WTC11 (cell line): ENCODE measurements at places on chromosomes 3 and 15.

DNA sequence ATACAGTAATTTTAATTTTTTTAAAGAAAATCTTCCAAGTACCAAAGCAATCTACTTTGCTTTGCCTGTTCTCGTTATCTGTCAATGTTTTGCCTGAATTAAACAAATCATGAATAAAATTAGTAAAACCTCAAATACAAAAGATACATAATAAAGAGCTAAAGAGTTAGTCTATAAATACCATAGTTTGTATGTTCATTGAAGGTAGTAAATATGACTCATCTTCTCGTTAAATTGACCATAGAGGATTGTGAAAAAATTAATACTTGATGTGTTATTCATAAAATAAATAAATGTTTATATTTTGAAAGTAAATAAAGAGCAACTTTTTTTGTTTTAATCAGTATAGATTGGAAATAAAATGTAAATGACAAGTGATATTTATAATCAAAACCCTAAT, 246.5 kb upstream of the PLSCR5 start:
- peaks cover 6% of the 10 kb centered on the region for H3K4me1 ChIP-seq
- no peaks in the 10 kb centered on the region for H3K27me3 ChIP-seq
- no peak overlapping the region for H3K27ac ChIP-seq
- H3K4me3 ChIP-seq = no peak overlapping the region

GRCh38 chr15:58472821-58473581, 41.2 kb downstream of the LIPC start:
- peaks cover 22% of the 10 kb centered on the region for H3K4me1 ChIP-seq
- no peaks in the 10 kb centered on the region for H3K27me3 ChIP-seq
- no peak overlapping the region for H3K4me3 ChIP-seq
- no peaks in the 10 kb centered on the region for H3K36me3 ChIP-seq

- no peak for DNase-seq
- peaks cover 32% of the 10 kb centered on the region for H3K4me1 ChIP-seq
- H3K27me3 ChIP-seq = peaks cover 42% of the 10 kb centered on the region
- no peaks in the 10 kb centered on the region for H3K36me3 ChIP-seq
- H3K4me3 ChIP-seq = peak overlapping the region; percentile 90
- no peak overlapping the region for H3K27ac ChIP-seq
Observed at GRCh38 chr3:53044371-53044710, 1.5 kb downstream of the SFMBT1 start.

GRCh38 chr3:159137949-159138348, 336.1 kb downstream of the MFSD1 start:
- no peak overlapping the region for H3K27ac ChIP-seq
- H3K27me3 ChIP-seq = no peaks in the 10 kb centered on the region
- no peaks in the 10 kb centered on the region for H3K4me1 ChIP-seq
- DNase-seq = no peak
- no peak overlapping the region for H3K4me3 ChIP-seq

DNA sequence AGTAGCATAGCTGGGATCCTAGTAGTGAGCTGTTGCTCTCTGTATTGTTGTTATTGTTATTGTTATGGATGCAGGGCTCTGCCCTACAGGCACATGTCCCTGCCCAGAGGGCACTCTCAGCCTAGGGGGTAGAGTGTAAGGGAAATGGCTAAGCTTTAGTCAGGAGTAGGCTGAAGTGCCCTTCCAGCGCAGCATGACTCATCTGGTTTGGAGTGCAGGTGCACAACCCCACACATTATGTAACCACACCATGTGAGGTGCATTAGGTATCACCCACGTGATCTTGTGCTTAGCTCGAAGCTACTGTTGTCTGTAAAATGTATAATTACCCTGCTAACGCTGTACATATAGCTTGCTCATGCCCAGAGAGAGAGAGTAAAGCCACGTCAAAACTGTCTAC, 48.3 kb upstream of the TIPARP start:
- no peak overlapping the region for H3K4me3 ChIP-seq
- no peaks in the 10 kb centered on the region for H3K27me3 ChIP-seq
- H3K4me1 ChIP-seq = peaks cover 30% of the 10 kb centered on the region
- H3K36me3 ChIP-seq = no peaks in the 10 kb centered on the region
- DNase-seq = no peak

DNA sequence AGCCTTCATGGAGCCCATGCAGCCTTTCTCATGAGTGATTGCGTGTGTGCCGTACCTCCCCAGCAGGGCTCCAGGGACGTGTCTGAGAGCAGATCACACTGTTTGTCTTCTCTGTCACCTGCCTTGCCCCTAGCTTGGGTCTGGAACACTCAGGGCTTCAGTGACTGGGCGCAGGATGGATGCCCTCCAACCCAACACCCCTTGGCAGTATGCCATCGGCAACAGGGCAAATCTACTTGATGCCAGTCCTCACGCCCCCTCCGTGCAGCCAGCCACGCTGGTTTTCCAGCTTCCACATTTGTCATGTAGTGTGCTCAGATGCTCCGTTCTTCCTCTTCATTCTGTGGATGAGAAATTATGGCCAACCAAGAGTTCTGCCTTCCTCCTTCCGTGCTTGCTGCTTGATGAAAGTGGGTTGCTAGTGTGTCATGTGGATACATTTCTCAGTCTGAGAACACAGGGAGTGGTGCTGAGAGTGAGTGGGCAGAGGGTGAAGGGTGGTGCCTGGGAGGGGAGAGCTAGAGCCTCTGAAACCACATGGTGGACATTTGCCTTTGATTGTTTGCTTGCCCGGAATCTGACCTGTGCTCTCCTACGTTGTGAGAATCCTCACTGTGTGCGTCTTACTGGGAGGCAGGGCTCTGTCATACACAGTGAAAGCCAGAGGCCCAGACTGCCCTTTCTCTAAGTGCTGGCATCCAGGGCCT, 97.2 kb downstream of the FAM43A start:
- no peak for DNase-seq
- no peak overlapping the region for H3K27ac ChIP-seq
- H3K4me1 ChIP-seq = peaks cover 5% of the 10 kb centered on the region
- H3K36me3 ChIP-seq = no peaks in the 10 kb centered on the region

DNA sequence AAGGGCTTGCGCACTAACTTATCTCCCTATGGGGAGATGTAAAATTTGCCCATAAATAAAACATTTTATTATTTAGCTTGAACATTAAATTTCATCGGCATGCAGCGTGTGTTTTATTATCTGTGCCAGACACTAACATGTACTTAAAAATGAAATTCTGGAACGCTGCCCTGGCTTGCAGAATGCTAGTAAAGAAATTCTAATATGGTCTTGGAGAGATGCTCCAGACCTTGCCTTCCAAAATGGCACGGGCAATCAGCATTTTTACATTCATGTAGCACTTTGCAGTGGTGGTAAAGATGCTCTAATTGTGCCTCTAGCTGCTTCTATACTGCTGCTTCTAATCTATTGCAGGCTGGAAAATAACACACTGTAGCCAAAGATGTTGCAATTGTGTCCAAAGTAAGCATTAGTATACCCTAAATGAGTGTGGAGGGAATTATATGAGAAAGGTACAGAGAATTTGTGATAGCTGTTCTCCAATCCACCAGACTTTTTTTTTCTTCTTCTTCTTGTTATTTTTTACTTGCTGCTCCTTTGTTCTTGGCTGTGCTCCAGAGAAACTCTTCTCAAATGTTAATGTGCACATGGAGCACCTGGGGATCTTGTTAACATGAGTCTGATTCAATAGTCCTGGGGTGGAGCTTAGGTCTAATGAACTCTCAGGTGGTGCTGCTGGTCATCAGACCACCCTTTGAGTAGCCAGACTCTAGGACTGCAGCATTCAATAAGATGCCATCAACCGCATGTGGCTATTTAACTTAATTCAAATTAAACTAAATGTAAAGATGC, 47.3 kb downstream of the CRABP1 start:
- H3K4me3 ChIP-seq = no peak overlapping the region
- peaks cover 51% of the 10 kb centered on the region for H3K4me1 ChIP-seq
- peak overlapping the region; percentile 90 for H3K27ac ChIP-seq
- H3K27me3 ChIP-seq = peaks cover 24% of the 10 kb centered on the region

- H3K4me3 ChIP-seq = no peak overlapping the region
- H3K4me1 ChIP-seq = peaks cover 21% of the 10 kb centered on the region
- no peak for DNase-seq
- H3K27me3 ChIP-seq = no peaks in the 10 kb centered on the region
Observed at GRCh38 chr3:18389108-18389733, 35.9 kb downstream of the SATB1 start.

DNA sequence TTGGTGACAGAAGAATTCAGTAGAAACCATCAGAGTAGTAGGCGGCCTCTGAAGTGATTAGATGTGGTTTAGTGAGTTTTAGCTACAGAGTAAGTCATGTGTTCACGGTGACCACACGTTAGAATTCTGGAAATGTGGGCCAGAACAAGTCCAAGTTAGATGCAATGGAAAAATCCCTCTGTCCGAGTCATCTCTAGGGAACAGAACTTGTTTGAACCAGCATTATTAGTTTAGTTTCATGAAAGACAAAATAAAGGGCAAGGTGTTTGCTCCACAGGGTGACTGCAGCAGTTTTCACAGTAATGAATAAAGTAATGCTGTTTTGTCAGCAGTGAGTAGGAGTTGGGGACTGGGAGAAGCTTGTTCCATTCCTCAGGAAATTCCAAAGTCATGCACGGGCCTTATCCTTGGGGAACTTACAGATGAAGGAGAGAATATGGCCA, 100.2 kb downstream of the CGNL1 start:
- peaks cover 44% of the 10 kb centered on the region for H3K36me3 ChIP-seq
- no peaks in the 10 kb centered on the region for H3K27me3 ChIP-seq
- H3K27ac ChIP-seq = peak overlapping the region; percentile 57; the same call in 1 of the 2 replicates

DNA sequence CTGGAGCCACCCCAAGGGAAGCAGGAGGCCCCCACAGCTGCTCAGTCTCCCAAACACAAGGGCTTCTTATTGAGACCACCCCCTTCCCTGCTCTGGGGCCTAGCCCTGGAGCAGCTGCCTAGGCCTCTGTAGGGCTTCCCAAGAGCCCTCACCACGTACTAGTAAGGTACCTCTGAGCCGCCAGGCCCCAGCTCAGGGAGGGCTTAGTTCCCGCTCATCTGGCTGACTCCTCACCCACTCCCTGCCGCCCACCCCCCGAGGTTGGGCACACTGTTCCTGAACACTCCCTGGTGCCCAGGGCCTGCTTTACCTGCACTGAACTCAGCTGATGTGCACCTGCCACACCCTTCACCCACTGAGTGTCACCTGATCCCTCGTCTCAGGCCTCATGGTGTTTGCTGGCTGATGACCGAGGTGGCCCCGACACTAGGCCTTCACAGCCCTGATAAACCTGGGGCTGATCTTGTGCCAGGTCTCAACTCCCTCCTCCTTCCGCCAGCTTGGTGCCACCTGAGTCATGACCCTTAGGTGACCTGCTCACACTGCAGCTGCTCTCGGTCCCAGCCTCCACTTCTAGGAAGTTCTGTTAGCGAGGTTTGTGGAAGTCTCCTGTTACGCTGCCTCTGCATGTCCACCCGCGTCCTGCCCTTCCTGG, 18.0 kb upstream of the SPTBN5 start:
- H3K27ac ChIP-seq = peak overlapping the region; percentile 60; the same call in 1 of the 2 replicates
- no peak overlapping the region for H3K4me3 ChIP-seq
- H3K36me3 ChIP-seq = peaks cover 37% of the 10 kb centered on the region
- no peak for DNase-seq
- H3K27me3 ChIP-seq = no peaks in the 10 kb centered on the region

DNA sequence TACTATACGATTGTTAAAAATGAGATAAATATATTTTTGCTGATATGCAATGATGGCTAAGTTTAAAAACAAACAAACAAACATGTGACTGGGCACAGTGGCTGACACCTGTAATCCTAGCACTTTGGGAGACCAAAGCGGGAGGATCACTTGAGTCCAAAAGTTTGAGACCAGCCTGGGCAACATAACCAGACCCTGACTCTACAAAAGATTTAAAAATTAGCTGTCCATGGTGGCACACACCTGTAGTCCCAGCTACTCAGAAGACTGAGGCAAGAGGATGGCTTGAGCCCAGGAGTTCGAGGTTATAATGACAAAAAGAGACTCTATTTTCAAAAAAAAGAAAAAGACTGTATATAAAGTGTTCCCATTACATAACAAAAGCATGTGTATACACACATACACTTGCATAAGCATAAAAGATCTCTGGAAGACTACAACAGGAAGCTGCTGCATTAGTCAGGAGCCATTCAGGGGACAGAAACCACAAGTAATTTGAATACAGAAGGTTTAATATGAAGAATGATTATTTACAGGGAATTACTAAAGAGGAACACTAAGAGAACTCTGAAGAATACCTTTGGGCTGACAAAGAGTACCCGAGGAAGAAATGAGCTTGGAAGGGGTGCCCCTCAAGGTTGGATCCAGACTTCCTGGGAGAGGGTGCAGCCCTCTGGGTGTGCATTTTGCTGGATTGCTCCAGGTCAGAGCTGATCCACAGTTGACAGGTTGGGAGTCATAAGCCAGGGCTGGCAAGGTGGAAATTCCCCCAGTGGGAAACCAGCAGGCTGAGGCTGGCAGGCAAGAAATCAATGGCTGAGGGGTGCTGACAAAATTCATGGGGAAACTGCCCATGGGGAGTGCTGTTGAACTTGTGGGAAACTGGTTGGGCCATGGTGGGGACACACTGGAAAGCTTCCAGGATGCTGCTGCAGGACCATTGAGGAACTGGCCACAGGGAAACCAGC, 9.3 kb upstream of the TM4SF18 start:
- no peak overlapping the region for H3K4me3 ChIP-seq
- no peaks in the 10 kb centered on the region for H3K27me3 ChIP-seq
- H3K27ac ChIP-seq = no peak overlapping the region
- H3K36me3 ChIP-seq = no peaks in the 10 kb centered on the region
- no peak for DNase-seq

GRCh38 chr3:133532951-133533350, 40.5 kb upstream of the CDV3 start:
- peaks cover 6% of the 10 kb centered on the region for H3K4me1 ChIP-seq
- H3K36me3 ChIP-seq = peaks cover 3% of the 10 kb centered on the region
- no peaks in the 10 kb centered on the region; the same call in 1 of the 2 replicates for H3K27me3 ChIP-seq
- H3K27ac ChIP-seq = no peak overlapping the region
- no peak overlapping the region for H3K4me3 ChIP-seq

DNA sequence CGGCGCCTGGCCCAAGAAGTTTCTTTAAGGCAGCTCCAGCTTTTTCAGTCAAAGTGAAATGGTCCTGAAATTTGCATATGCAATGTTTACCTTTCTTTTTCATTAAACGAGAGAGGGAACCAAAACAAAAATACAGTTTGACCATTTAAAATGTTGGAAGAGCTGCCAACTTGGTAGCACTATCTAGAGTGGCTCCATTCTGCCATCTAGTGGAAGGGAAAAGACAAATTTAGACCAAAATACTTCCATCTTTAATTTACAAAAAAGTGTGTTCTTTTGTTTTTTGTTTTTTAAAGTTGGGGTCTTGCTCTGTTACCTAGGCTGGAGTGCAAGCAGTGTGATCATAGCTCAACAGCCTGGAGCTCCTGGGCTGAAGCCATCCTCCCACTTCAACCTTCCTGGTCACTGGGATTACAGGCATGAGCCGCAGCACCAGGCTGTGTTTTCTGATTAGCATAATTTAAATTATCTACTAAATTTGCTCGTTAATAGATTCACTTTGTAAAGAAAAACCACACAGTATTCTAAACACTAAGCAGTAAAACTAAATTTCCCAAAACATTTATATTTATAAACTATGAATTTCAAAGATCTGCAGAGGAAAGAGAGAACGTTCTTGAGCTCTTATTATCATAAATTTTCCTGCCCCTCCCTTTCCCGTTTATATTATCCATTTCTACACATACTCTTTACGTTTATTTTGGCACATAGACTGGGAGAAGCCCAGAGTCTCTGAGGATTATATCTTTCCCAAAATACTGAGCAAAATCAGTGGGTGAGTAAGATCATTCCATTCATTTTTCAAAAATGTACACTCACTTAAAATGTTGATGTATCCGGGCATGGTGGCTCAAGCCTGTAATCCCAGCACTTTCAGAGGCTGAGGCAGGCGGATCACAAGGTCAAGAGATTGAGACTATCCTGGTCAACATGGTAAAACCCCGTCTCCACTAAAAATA, 15.4 kb upstream of the RFC4 start:
- no peaks in the 10 kb centered on the region for H3K36me3 ChIP-seq
- H3K27ac ChIP-seq = no peak overlapping the region; the same call in 1 of the 2 replicates
- H3K27me3 ChIP-seq = peaks cover 13% of the 10 kb centered on the region
- DNase-seq = no peak
